Panc1 (cell line): ENCODE measurements at places on chromosomes 13 and 19.

GRCh38 chr13:97116754-97117153, 105.4 kb upstream of the MBNL2 start:
- DNase-seq: no peak

DNA sequence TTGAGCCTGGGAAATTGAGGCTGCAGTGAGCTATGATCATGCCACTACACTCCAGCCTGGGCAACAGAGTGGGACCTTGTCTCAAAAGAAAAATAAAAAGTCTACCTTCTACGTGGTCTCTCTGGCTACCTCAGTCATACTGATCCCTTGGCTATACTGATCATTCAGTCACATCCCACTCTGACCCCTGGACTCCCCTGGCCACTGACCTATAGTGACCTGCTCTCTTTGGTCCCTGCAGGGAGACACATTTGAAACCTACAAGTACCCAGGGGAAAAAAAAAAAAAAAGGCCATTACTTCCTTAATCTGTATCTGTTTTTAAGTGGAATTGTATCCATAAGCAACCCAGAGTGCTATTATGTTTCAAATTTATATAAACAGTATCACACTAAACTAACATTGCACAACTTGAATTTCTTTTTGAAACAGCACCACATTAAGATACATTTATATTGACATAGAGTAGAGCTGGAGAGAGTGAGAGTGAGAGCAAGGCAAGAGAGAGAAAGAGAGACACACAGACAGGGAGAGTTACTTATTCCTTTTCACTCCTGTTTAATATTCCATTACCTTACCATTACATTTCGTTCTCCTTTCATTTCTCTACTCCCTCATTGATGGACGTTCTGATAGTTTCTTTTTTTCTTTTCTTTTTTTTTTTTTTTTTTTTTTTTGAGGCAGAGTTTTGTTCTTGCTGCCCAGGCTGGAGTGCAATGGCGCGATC, 23.7 kb upstream of the CERS4 start:
- DNase-seq: no peak

- no peak for DNase-seq
Measured at GRCh38 chr13:110286833-110287819, 19.8 kb downstream of the COL4A1 start.

DNA sequence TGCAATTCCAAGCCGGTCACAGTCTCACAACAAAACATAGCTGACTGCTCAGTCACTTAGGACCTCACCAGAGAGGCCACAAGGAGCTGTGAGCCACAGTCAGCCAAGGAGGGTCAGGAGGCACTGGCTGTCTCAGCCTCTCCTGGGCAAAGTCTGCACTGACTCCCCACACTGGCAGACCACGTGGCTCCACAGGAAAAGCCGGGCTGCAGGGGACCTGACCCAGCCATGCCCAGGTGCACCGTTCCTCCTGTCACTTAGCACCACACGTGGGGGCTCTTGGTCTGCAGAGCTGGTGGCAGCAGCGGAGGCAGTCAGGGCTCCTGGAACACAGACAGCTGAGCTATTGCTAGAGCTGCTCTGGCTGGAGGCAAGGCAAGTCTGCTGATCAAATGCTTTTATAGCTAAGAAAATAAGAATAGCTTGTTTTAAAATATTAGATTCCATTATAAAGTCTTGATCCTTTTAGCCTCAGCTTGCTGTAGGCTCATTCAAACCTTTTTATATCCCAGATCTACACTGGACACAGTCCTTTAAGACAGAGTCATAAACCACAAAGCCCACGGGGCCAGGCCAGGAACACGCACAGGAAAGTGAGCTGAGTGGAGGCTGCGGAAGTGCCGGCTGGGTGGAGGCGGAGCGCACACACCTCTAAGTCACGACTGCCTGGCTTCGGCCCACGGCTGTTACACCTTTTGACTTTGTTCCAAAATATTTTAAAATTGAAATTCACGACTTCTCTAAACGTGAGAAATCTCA, 744.1 kb downstream of the UQCRFS1 start:
- DNase-seq: no peak

- DNase-seq: no peak
Measured at GRCh38 chr13:88544836-88545235, 873.7 kb downstream of the SLITRK5 start.

- no peak for DNase-seq
Measured at GRCh38 chr19:33906578-33907335, 110.1 kb downstream of the KCTD15 start.

GRCh38 chr19:55489711-55490477, 1.7 kb downstream of the SSC5D start:
- DNase-seq: no peak

DNA sequence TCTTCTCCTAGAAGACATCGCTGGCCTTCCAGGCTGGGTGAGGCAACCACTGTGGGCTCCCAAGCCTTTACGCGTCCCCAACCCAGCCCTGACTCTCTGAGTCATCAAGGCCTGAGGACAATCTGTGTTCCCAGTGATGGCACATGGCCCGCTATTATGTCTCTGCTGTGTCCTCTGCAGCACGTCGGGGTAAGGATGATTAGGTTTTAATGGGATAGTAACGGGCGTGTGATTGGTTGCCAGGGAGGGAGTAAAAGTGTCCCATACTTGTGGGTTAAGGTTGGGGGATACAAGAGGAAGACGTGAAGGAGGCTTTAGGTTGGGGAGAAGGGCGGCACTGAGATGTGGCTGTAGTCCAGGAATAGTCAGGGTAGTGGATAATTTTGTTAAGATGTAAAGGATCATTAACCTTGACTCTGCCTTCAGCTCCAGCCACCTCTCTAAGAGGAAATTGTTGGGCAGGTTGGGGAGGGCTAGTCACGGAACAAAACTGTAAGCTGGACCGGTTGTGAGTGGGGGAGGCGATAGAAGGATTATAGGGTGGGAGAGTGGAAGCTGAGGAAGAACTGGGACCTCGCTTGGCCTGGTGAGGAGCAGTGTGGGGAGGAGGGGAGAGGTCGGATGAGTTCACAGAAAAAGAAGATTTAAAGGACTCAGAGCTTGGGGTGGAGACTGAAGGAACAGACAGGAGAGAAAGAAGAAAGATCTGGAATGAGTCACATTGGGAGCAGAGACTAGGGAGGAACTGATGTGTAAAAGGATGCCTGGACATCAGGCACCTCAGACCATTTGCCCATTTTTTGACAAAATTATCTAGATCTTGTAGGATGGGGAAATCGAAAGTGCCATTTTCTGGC, 27.9 kb upstream of the IGFL1 start:
- DNase-seq: no peak

DNA sequence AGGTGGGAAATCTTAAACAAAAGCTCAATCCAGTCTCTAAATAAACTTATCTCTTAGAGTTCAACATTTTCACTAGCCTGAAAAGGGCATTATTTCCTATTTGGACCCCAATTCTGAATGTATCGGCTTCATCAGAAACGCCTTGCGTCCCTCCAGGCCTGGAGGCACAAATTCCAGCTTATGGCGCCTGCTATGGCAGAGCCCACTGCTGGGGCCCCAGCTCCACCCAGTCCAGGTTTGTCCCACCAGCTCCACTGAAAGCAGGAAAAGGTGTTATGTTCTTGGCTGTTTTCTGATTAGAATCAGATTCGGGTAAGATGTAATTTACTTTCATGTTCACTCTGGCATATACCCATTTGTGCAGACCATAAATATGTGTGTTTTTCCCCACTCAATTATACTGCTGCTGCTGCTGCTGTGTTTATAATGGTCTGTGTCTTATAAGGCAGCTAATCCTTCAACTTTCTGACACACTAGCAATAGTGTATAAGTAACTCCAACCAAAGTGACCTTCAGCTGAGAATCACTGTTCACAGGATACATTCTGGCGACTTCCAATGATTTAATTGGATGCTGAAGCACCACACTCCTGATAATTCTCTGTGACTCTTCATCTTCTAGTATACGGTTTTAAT, 6.4 kb downstream of the IRS2 start:
- no peak for DNase-seq

DNA sequence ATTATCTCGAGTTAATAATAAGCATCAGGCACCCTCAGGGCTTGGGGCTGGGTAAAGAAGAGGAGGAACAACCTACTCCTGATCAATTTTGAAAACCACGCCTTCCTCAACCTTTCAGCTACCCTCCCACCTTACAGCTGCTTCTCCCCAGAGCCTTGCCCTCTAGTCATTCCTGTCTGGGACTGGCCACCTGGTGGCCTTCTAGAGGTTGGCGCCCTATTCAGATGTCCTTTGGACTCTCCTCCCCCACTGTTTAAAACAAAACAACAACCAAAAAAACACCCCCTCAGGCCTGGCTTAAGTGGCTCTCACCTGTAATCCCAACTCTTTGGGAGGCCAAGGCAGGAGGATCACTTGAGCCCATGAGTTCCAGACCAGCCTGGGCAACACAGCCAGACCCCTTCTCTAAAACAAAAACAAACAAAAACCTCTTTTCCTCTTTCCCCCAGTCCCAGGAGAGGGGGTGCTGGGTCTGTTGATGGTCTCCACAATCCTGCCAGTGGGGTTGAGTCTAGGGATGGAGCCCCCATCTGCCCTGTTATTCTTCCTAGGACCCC, 62.3 kb downstream of the CCDC70 start:
- no peak for DNase-seq

GRCh38 chr19:35138305-35138892, at the start of gene FXYD1:
Gene FXYD1 (plus strand): TSS chr19:35138824. CDS start chr19:35140080, 1,256 bp downstream.
- no peak for DNase-seq

GRCh38 chr19:40584007-40584406, 7.3 kb downstream of the SHKBP1 start:
- no peak for DNase-seq

- peak; percentile 32 for DNase-seq
Measured at GRCh38 chr19:9538183-9539058, at the start of gene ZNF426. Gene ZNF426 (minus strand): TSS chr19:9538645. CDS start chr19:9536232, 2,413 bp downstream.

GRCh38 chr13:113548171-113548641, 36.3 kb upstream of the TFDP1 start:
- no peak for DNase-seq

GRCh38 chr19:51179256-51179655, 37.2 kb downstream of the SIGLEC7 start:
- DNase-seq: no peak
